ENCODE measurements at places on chromosomes 16 and 17.

- no peak for DNase-seq
These were observed 4.3 kb downstream of the ENDOV start for GRCh38 chr17:80419255-80419654.

DNA sequence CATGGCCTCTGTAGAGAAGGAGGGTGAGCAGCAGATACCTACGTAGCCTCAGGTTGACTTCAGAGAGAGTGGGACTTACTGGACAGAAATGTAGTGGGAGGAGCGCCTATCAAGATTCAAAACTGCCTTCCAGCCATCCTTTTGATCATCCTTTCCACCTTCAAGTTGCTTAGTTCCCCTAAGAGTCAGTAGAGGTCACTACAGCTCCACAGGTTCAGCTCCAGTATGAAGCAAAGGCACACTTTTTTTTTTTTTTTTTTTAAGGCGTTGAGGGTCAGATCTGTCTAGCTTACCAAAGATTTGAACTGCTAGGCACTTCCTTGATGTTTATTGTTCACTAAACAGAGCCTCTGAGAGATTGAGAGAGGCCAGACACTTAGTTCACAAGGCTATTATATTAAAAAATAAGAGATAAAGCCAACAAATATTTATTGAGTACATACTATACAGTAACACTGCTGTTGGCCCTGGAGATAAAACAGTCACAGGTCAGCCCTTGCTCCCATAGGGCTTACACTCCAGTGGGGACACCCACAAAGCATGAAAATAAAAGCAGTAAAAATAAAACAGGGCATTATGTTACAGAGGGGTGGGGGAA is 3.1 kb downstream of the RNF227 start:
- peak; percentile 49 for DNase-seq

DNA sequence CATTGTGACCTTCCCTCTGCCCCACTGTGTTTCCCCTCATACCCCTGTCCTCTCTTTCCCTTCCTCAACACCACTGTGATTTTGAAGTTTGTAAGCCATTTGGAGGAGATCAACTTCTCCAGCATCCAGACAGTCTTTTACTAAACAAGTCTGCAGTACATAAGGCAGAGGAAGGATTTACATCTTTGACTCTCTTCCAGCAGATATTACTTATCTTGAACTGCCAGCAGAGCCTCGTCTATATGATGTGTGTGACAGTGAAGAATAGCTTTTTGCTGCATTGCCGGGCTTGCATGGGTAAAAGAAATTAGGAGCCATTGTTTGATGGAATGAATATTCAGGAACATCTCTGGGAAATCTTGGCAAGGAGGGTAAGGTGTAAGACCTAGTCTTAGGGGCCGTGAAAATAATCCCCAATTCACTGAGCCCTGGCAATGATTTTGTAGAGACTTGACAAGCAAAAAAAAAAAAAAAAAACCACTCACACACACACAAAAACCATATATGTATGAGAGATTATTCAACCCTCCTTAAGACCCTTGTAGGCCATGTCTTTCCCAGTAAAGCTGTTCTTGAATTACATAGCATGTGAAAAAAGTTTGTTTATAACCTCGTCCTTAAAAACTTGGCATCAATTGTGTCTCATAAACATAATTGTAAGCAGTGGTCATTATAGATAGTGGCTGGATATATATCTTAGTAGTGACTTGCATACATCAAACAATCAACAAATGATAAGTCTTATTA is 903.9 kb downstream of the CDH11 start:
- no peak for DNase-seq

GRCh38 chr17:5763595-5764306 is 179.4 kb upstream of the NLRP1 start:
- DNase-seq = no peak

- no peak for DNase-seq
These were observed 7.4 kb downstream of the CMIP start for GRCh38 chr16:81451753-81452680.

GRCh38 chr16:19872935-19873334 is 11.7 kb downstream of the GPRC5B start:
- no peak for DNase-seq

DNA sequence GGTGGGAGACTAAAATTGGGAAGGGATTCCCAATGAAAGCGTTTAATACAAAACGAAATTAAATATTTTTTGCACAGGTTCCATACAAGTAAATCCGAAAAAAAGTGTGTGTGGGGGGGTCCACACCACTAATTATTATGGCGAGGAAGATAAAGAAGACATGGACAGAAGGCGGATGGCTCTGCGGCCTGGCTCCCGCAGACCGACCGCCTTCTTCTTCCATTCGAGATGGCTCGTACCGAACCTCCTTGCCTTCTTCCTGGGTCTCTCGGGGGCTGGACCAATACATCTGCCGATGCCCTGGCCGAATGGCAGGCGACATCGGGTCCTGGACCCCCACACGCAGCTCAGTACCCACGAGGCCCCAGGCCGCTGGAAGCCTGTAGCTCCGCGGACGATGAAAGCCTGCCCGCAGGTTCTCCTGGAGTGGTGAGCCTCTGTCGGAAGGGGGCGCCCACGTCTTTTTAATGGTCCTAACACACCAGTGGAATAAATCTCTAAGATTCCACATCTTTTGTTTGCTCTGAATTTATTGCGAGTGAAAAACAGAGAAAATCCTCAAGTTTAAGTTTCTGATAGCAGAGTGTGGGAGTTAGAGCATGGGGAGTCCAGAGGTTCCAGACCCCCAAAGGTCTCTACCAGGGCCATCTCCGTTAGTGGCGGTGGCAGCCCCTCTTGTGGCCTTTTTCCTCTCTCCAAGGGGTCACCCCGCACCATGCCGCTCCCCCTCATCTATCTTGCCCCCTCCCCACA is 1.4 kb downstream of the PRAC2 start:
- DNase-seq = peak; percentile 44

- DNase-seq = peak; percentile 16
These were observed 134.1 kb downstream of the CA10 start for GRCh38 chr17:52024300-52024870.

- DNase-seq = no peak
These were observed 253.4 kb downstream of the SHISA9 start for GRCh38 chr16:13154799-13155198.

- no peak for DNase-seq
These were observed 58.8 kb downstream of the TBX4 start for GRCh38 chr17:61510991-61511390.

DNA sequence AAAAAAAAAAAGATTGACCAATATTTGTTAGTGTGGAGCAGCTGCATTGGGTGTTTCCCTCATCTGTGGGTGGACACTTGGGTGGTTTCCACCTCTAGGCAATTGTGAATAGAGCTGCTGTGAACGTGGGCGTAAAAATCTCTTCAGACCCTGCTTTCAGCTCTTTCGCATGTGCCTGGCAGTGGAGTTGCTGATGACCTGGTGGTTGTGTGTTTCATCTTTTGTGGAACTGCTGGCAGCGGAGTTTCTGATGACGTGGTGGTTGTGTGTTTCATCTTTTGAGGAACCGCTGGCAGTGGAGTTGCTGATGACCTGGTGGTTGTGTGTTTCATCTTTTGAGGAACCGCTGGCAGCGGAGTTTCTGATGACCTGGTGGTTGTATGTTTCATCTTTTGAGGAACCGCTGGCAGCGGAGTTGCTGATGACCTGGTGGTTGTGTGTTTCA is 21.4 kb downstream of the ZC3H18 start:
- no peak for DNase-seq

DNA sequence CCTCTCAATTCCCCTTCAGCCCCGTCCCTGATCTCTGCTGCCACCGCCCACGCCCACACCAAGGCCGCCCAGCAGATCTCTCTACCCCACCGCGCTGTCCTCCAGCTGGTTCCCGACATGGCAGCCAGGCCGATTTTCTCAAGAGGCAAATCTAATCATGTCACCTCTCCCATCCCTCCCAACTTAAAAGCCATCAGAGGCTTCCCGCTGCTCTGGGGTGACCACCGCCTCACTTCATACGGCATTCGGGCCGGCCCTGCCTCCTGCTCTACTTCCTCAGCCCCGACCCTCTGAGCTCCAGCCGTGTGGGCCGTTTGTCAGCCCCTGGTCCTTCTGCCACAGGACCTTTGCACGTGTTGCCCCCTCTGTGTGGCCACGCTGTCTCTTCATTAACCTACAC is 63.2 kb downstream of the RPH3AL start:
- DNase-seq = no peak

- DNase-seq = no peak
These were observed 67.0 kb downstream of the MPRIP start for GRCh38 chr17:17109256-17109655.

GRCh38 chr17:2700030-2700490 is 11.5 kb downstream of the CLUH start:
- no peak for DNase-seq

DNA sequence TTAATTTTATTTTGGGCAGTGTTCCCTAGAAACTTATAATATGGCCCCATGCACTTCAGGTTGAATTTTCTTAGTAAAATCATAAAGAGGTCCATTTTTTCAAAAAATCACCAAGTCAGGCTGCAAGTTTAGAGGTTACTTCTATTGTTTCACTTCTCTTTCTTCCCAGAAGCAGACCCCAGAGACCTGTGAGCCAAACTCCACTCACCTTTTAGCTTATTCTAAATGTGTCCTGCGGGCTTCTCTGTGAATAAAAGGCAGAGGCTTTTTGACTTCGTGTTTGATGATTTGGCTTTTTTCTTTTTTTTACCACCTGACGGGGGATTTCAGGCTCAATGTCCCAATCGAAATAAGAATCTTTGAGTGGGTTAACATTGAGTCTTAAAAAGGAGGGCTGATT is 7.4 kb downstream of the PRKCB start:
- DNase-seq = no peak

DNA sequence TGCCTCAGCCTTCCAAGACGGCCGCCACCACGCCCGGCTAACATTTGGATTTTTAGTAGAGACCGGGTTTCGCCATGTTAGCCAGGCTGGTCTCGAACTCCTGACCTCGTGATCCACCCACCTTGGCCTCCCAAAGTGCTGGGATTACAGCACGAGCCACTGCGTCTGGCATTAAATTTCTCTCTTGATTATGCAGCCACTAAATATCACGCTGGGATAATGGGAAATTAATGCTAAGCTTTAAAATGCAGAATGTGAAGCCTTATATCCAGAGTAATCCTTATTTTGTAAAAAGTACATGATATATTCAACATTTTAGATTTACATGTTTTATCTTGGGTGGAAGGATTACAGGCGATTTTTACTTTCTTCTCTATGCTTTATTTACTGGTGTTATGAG is 89.2 kb downstream of the ANKRD11 start:
- no peak for DNase-seq

DNA sequence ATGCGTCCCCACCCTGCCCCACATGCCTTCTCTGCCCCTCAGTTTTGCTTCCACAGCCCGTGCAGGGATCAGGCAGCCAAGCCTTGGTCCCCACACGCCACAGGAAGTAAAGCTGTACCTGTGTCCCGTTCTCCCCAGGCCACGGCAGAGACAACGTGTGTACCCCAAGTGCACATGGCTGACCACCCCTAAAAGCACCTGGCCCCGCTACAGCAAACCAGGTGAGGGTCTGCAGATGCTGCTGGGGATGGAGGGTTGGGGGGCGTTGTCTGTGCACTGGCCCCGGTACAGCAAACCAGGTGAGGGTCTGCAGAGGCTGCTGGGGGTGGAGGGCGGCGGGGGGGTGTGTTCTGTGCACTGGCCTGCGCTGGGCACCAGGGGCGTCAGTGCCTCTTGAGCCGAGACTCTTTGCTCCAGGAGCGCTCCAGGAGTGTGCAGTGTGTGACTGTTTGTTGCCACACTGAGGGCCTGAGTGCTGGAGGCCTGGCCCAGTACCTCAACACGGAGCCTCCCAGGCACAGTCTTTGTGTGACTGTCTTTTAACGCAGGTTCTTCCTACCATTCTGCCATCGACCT is 18.8 kb downstream of the TCF25 start:
- no peak for DNase-seq

DNA sequence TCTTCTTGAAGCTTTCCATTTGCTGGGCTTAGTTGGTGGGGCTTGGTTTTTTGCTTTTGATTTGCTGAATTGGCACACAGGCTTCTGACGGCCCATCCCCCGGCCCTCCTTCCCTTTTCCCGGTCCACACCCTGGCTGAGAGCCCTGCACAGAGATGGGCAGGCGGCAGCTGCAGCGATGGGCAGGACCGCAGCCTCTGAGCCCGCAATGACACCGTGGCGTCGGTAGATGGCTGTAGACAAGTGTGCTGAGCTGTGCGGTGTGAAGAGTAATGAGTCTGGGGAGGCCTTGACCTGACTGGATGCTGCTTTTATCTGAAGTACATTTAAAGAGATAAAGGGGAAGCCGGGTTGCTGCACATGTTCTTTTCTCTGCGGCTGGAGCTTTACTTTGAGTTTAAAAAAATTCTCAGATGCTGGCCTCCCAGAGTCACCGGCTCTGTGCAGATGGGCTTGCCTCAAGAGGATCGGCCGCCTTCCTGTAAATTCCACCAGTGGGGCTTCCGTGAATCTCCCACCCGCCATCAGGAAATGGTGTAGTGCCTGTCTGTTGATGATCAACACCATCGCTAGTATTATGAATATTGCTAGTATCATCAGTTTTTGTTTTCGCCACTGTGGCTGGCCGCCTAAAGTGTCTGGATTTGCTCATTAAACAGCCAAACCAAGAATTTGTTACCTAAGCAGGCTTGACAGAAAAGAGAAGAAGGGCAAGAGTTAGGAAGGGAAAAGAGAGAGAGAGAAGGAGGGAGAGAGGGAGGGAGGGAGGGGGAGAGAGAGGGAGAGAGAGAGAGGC is 245.6 kb upstream of the RBFOX1 start:
- DNase-seq = no peak

- peak; percentile 12 for DNase-seq
These were observed 732 bp downstream of the ULK2 start for GRCh38 chr17:19867079-19867328.

DNA sequence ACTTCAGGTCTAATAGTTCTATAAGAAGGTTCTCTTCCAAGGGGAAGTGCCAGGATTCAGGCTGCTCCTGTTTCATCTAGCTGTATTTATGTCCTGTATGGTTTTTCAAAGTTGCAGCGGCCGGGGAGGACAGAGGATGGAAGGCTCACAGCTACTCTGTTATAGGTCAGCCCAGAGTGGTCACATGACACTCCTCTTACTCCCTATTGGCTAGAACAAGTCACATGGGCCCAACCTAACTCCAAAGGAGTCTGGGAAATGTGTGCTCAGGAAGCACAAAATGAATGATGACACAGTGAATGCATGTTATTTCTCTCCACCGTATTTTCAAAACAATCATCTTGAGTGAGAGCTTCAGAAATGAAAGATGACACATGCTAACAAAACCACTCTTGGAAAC is 645.1 kb upstream of the RBFOX1 start:
- DNase-seq = no peak

DNA sequence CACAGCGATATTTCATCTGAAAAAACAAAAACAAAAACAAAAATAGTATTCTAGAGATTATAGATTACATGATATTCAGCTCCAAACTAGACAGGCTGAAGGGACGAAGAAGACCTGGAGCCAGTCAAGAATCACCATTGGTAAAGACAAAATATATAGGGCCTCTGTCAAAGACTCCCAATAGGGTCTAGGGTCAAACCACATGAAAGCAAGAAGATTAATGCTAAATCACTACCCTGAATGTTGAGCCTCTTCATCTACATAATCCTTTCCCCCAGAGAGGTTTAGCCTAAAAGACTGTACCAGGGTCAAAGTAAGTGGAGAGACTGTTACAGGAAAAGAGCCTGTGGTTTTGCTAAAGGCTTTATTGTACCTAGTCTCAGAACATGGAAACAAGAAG is 10.8 kb upstream of the NME1 start:
- DNase-seq = no peak

GRCh38 chr16:13029786-13030185 is 128.4 kb downstream of the SHISA9 start:
- DNase-seq = no peak
